ENCODE measurements at places on chromosomes 7 and 10.

DNA sequence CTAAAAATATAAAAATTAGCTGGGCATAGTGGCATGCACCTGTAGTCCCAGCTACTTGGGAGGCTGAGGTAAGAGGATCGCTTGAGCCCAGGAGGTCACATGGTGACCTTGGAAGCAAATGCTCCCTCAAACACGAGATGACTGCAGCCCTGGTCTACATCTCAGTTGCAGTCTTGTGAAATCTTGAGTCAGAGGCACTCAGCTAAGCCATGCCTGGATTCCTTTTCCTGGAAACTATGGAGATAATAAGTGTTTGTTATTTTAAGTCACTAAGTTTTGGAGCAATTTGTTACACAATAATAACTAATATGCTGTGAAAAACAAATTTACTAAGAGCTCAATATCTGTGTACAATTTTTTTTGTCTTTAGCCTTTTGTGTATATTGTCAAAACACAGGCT is 284.3 kb upstream of the KAT6B start:
- DNase-seq: no peak

GRCh38 chr7:13988731-13989125 is 738 bp downstream of the ETV1 start:
- no peak for DNase-seq

DNA sequence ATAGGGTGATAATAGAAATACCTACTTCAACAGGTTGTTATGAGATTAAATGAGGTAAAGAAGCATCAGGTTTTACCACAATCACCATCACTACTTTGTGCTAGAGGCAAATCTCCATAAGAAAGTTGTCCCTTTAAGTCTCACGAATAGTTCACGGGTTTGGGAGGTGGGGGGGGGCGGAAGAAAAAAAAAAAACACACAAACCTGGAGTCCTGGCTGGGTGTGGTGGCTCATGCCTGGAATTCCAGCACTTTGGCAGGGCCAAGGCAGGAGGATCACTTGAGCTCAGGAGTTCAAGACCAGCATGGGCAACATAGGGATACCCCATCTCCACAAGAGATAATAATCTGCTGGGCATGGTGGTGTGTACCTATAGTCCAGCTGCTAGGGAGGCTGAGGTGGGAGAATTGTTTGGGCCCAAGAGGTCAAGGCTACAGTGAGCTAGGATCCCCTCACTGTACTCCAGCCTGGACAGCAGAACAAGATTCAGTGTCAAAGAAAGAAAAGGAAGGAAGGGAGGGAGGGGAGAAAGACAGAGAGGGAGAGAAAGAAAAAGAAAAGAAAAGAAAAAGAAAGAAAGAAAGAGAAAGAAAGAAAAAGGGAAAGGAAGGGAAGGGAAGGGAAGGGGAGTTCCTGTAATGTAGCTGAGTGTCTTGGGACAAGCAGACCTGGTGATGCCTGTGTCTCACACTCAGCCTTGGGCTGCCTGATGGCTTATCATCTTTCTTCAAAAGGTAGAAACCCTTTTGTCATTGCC is 231.4 kb downstream of the CREB5 start:
- no peak for DNase-seq

DNA sequence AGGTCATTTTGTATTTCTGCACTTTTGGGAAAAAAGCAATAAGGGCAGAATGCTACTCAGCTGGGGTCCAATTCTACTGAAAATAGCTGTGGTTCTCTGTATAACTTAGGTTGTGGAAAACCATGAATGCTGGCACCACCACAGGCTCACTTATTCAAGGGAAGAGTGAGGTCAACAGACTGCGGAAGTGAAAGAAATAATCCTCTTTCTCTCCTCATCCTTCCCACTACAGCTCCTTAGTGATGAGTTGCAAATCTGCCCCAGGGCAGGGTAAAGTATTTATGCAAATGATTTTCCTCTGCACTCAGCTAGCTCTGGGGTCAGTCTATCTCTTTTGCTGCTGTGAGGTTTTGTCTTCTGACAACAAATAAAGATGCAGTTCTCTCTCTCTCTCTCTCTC is 74.1 kb upstream of the PTPRZ1 start:
- DNase-seq: peak; percentile 39

DNA sequence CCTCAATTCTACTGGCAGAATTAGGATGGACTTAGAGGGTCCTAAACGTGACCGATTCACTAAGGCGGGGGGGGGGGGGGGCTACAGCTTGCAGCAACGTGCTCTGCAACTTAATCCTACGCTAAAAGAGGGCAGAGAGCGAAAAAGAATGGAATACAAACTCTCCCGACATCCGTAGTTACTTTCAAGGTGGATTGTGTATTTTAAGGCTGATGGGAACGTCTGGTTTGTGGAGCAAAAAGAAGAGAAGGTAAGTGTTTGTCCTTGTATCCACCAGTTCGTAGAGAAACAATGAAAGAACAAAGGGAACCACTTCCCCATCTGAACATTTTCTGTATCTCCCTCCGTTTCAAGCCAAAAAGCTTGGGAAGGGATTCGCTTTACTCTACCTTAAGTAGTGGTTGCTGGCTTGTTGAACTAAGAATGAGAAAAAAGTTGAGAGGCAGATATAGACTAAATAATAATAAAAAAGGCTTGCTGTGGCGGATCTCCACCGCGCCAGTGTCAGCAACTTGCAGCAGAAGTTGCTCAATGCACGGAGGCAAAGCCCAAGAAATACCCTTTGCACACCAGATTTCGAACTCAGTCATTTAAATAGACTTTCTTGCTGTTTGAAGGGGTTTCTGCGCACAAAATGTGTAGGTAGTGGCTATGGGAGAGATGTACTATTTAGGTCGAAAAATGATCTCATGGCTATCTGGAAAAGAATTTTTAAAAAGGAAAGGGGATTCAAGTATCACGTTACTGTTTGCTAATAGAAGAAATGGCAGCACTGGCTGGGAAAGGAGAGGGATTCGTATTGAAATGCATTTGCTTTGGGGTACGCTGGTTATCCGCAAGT is 736 bp downstream of the SKIDA1 start:
- DNase-seq: no peak

DNA sequence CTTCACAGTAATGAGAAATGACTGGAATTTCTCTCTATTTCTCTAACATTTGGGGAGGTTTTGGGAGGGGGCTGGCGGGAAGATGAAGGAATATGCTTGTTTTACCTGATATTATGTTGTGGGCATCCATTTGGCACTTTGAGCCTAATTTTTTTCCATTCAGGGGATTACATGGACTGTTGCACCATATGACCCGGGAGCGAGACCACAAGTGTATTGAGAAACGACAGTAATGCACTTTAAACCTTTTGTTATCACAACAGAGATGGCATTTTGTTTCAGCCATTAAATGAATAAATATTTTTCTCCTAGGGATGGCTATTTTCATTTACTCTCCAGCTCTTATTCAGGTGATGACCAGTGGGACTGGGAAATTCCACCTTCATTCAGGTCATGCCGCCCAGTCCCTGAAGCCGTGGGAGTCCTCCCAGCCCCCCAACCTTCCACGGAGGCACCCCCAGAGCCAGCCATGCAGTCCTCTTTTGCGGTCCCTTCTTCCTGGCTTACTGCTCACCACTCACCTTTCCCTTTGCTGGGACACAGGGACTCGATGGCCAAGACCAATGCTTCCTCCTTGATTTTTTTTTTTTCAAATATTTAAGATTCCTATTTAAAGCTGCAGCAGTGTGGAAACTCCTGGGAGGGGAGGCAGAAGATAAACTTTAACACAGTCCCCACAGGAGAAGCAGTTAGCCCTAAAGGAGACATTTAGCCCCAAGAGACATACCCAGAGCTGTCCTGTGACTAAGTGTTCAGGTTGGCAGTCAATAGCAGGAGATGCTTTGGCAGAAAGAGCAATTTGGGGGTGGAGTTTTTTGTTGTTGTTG is 190.9 kb upstream of the YAE1 start:
- DNase-seq: no peak

DNA sequence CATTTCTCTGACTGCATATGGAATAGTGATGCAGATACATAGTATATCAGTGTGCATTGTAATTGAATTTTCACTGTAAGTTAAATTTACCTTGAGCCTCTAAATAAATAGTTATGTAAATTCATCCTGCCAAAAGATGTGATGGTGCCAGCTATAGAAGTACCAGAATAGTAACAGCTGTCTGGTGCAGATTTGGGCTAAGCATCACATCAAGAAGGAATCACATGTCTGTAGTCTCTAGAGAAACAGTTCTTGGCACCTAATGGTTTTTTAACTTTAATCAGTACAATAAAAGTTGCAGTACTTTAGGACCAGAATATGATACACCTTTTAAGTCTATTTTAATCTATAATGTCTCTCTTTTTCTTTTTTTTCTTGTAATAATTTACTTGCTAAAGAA is 17.4 kb downstream of the PLEKHA1 start:
- DNase-seq: no peak

DNA sequence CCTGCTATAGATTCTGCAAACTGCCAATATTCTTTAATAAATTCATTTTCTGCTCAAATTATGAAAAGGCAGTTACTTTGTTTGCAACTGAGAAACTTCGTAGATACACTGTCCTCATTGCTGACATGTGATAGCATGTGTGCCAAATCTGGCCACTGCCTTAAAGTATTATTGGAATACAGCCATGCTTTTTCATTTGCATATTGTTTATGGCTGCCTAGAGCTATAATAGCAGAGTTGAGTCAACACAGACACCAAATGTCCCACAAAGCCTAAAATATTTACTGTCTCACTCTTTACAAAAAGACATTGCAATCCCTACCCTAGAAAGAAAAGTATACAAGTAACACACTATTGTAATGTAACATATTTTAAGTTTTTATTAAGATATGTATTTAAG is 647.4 kb downstream of the XPNPEP1 start:
- no peak for DNase-seq
